Suppressor macrophage (primary cell): ENCODE measurements at places on chromosomes 4 and X.

DNA sequence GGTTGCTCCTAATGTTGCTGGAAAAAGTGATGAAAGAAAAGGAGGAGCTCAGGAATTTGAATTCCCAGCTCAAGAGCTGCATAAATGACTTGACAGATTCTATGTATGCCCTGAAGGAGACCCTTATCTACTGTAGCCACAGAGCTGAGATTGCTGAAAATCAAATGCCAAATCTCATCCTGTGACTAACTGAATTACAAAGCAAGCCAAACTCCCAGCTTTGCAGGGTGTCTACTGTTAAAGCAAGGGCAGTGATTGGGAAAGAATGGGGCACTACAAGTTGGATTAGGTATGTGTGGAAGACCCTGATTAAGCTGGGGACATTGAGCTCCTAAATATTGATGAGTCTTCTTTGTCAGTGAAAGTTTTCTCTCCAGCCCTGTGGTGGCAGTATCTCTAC lies 20.8 kb upstream of the SMIM9 start:
- no peak for DNase-seq

GRCh38 chrX:39728852-39729598 lies 368.7 kb downstream of the BCOR start:
- no peak for DNase-seq

GRCh38 chr4:81199831-81200230 lies 15.2 kb downstream of the PRKG2 start:
- DNase-seq, result no peak

DNA sequence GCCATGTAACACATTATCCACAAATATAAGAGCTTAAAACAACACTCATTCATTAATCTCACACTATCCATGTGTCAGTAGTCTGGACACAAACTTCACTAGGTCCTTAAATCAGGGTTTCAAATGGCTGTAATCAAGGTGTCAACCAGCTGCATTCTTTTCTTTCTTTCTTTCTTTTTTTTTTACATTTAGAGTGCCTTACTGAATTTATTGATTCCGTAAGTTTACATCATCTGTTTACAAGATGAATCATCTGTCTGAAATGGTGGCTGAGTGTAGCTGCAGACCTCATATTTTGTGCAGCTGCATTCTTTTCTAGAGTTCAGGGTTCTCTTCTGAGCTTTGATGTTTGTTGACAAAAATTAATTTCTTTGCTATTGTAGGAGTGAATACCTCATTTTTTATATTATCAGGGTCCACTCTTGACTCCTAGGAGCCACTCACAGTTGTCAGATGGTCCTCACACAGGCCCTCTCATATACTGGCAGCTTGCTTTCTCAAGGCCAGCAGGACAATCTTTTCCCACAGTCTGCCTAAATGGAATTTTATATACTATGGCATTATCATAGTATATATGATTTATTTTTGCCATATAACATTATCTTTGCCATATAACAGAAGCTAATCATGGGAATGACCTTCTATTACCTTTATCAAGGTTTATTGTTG lies 37.8 kb downstream of the SPOCK3 start:
- no peak for DNase-seq

GRCh38 chr4:122798101-122798500 lies 28.5 kb upstream of the FGF2 start:
- DNase-seq, result peak; percentile 23

- peak; percentile 45 for DNase-seq
Measured at GRCh38 chr4:147855571-147856009, 123.7 kb downstream of the ARHGAP10 start.

- peak; percentile 73 for DNase-seq
Measured at GRCh38 chr4:150209140-150209829, 131.0 kb downstream of the DCLK2 start.

- no peak for DNase-seq
Measured at GRCh38 chr4:100633269-100633668, 115.4 kb upstream of the EMCN start.

DNA sequence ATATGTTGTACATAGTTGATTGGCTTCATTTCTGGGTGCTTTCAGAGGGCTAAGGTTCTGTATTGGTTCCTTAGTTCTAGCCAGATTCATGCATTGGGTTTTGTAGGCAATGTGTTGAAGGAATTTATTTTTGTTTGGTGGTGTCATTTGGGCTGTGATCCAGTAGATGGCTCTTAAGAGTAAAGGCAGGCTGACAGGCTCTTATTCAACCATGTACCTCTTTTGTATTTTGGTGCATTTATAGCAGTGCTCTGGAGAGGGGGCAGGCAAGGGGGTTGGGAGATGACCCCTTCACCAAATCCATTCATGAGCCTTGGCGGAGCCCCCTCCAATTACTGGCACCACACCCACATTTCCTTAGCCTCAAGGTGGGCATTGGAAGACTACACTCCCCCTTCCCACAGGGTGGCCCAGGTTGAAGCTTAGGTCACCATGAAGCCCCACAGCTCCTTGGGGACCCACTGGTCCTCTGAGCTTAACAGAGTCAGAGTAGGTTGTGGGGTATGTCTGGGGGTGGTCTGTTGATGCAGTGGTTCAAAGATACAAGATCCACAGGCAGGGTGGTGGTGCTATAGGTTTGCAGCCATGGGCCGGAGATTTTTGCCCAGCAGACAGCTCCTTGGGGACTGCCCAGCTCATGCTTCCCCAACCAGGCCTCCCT lies 143.0 kb upstream of the GNPDA2 start:
- DNase-seq, result no peak

GRCh38 chr4:47088298-47088697 lies 56.9 kb downstream of the GABRB1 start:
- DNase-seq, result no peak

GRCh38 chr4:147682755-147683154 lies 1.2 kb downstream of the PRMT9 start:
- DNase-seq, result no peak

DNA sequence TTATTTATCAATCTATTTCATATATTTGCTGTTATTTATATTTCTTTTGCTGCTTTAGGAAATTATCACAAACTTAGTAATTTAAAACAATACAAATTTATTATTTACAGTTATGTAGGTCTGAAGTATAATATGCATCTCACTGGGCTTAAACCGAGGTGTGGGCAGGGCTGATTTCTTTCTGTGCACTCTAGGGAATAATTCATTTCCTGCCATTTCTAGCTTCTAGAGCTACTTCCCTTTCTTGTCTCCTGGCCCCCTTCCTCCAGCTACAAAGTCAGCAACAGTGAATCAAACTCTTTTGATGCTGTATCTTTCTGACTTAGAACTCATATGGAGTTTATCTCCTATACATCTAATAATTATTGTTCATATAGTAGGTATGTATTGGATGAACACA lies 303.5 kb upstream of the ARSJ start:
- no peak for DNase-seq

GRCh38 chr4:48439988-48440387 lies 43.2 kb upstream of the SLC10A4 start:
- DNase-seq, result no peak

- DNase-seq, result no peak
Measured at GRCh38 chr4:19278665-19279064, 973.0 kb upstream of the SLIT2 start.

- no peak for DNase-seq
Measured at GRCh38 chr4:152585023-152585441, 49.1 kb upstream of the FBXW7 start.

DNA sequence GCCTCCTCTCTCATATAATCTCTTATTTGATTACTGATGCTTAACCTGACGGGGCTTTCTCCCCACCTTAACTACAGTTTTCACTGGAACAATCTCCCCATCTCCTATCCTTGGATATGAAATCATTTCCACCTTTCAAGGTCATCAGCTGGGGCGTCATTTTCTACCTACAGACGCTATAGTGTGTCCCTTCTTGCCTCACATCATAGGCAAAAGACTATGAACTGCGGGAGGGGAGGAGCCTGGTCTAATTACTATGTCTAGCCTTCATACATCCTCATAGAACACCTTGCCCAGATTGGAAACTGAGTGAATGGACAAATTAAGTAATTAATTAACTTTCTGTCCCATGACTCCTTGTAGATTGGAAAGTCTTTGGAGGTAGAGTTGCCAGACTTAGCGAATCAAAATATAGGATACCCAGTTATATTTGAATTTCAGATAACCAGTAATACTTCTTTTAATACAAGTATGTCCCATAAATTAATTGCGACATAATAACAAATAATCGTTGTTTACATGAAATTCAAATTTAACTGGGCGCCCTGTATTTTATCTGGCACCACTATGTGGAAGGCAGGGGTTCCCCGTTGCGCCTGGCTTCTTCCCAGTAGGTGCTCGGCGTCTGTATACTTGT lies 752 bp upstream of the ATP6AP2 start:
- DNase-seq, result no peak

GRCh38 chr4:189124791-189125190 lies 815.9 kb upstream of the FRG1 start:
- no peak for DNase-seq

DNA sequence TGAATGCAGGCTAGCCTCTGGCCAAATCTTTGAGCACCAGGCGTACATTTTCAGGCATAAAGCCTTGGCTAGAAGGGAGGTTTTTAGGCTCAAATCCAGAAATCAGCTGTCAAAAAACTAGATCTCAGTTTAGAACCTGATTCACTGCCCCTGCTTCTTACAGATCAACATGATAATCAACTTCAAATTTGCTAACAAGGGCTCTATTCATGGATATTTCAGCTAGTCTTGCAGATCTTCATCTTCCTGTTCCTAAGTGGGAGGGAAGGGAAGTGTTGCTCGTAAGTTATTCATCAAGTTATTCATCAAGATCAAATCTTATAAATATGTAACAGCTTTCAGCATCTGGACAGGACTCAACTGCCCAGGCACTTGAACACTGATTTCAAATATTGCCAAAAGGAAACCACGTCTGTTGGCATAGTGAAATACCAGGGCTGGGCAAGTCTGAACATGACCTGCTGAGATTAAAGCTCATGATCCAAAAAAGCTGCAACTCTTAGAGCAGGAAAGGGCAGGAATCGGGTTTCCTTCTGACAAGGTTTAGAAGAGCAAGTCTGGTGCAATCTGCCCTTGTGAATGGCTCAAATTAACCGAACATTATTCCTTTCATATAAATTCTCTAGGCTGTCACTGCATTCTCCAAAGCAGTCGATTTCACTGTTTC lies 200.3 kb downstream of the PDGFC start:
- DNase-seq, result peak; percentile 45

DNA sequence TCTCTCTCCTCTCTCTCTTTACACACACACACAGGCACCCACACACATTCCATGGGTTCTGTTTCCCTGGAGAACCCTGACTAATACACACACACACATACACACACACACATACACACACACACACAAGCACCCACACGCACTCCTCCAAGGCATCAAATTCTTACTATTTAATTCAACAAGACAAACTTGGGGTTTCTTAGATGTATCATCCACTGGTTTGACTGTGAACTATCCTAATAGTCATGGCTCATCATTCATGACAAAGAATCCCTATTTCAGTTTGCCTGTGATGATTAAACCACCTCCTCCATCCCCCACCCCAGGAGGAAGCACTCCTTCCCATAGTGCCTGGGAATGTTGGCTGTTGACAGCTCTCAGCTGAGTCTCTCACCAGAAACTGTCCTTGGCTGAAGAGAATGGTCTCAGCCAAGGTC lies 98.2 kb downstream of the USP46 start:
- no peak for DNase-seq

DNA sequence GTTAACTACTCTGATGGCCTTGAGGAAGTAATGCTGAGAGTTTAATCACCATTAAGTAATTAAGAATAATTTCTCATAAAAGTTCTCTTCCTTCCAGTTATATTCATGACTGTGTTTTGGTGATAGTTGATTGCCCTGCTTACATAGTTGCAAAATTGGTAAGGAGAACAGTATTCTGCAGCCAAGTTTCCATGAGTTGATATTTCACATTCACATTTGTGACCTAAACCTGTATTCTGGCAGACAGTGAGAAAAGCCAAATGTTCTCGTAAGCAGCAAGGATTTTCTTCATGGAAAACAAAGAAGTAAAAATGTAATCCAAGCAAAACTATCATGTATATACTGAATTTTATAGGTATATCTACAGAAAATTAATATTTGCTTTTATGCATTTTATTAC lies 187.8 kb upstream of the NUDT6 start:
- no peak for DNase-seq

DNA sequence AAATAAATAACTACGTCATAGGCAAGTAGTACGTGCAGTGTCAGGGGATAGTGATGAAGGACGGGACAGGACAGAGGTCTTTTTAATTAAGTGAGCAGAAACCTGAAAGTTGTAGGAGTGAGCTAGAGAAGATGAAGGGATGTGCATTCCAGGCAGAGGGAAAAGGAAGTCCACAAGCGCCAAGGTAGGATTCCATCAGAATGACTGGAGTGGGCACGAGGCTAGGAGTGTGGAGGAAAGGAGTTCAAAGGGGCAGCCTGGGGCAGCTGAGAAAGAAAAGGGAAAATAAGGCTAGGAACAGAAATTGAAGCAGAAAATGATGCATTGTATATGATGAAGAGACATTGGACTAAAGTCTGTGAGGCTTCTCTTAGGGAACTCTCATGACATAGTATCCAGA lies 192.2 kb upstream of the TLL1 start:
- no peak for DNase-seq

DNA sequence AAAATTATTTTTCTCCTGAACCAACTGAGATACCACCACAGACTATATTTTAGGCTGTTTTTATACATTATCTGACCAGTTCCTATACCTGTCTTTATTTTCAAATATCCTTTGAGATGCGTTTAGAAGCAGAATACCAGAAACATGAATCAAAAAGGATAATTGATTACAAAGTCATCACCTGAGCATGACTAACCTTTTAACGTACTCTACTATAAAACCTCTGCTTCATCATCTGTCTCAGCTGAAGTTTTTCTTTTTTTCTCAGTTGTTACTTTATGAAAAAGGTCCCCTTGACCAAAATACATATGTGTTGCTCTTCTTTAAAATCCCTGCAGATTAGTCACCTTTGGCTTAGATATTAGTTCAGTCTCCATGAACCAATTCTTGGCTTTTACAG lies 109.8 kb downstream of the AMMECR1 start:
- DNase-seq, result no peak

GRCh38 chr4:128169245-128169644 lies 108.1 kb downstream of the LARP1B start:
- DNase-seq, result no peak

DNA sequence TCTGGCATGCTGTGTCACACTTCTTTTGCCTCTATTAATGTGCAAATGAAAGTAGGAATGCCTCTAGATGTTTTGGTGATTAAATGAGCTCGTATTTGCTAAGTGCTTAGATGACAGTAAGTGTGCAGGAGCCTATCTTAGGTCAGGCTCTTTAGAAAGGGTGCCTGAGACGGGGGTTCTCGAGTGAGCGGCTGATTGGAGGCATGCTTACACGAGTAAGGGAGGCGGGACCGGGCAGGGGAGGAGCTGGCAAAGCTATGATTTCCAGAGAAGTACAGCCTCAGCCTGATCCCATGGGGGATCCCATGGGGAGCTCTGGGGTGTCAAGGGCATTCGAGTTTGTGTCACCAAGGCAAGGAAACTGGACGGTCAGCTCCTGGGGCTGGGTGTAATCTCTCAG lies 44.8 kb downstream of the CLDN34 start:
- no peak for DNase-seq

- no peak for DNase-seq
Measured at GRCh38 chr4:151267822-151268535, 9.0 kb upstream of the PRSS48 start.

GRCh38 chr4:147830987-147831386 lies 99.1 kb downstream of the ARHGAP10 start:
- no peak for DNase-seq

- no peak for DNase-seq
Measured at GRCh38 chrX:121114691-121115090, 67.3 kb downstream of the GLUD2 start.

GRCh38 chr4:41880840-41881831 lies 54.1 kb upstream of the TMEM33 start:
- DNase-seq, result no peak

- no peak for DNase-seq
Measured at GRCh38 chrX:84475596-84475995, 26.7 kb downstream of the HDX start.

GRCh38 chrX:362937-363620 lies 23.6 kb downstream of the PPP2R3B start:
- DNase-seq, result no peak
